ENCODE measurements at places on chromosomes 6 and 20.

- no peak for DNase-seq
Observed at GRCh38 chr6:156885562-156885961, 108.4 kb downstream of the ARID1B start.

DNA sequence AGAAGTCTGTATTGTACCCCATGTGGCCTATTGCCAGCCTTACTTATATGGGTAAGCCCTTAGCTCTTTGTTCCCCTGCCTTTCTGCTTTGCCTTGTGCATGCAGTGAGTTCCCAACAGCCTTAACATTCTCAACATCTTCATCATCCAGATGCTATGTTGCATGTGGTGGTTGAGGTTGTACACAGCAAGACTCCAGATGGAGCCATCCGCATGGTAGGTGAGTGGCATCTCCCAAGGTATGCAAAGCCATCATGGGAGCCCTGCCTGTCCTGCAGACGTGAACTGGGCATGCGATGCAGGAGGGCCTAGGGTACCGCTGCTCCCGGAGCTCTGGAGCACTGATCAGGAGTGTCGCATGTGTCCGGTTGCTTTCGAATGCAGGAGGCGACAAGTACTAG is 16.1 kb downstream of the CEP43 start:
- no peak for DNase-seq

DNA sequence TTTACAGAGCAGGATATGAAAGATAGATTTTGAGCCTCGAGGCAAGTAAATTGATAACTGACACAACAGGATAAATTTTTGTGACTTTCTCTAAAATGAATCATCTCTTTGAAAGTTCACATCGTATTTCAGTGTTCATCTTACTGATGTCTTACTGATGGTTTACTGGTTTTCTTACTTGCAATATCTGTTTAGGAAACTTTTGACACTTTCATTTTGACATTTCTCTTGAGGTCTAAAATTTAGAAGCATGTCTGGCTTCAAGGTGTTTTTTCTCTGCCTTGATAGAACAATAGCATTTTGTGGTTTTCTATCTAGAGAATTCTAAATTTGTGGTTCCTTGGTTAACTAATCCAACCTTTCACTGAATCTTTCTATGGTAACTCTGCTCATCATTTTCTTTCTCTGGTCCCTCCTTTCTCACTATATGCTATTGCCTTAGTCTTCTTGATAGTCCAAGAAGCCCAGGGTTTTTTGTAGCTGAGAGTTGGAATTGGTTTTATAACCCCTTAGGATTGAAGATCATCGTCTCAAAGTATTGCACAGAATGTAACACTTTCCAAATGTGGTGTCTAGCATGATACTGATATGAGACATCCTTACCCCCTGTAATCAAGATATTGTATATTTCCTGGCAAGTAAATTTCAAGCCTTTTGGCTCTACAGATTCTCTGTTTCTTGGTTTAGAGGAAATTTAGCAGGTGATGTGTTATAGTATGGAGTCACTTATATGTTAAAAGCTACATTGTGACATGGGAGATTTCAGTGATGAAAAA is 98.7 kb downstream of the RNF144B start:
- no peak for DNase-seq

DNA sequence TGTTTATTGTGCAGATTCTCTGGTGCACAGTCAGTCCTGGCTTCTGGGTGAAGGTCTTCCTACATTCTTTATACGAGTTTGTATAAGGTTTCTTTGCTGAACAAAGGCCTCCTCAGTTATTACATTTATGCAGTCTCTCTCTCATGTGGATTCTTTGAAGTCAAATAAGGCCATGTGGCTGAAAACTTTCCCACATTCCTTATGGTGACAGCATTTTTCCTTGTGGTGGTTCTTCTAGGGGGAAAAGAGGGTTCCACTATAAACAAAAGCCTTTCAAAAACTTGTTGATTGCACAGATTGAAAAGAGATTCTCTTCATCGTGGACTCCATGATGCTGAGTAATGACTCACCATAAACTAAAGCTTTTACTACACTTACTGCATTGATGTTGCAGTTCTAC is 19.2 kb downstream of the ZSCAN12 start:
- no peak for DNase-seq

DNA sequence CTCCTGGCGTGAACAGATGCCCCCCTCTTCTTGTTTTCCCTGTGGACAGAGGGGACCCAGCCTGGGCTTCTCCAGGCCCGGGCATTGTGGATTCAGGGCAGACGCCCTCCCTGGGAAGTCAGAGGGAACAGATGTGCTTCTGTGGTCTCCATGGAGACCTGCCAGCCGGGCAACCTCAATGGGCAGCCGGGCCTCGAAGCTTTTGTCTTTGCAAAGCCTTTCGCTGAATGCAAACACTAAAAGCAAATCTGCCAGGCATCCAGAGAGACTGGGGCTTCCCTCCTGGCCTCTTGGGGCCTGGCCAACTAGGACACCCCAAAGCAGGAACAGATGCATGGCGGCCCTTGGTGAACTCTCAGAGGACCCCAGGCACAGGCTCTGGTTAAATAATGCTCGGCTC is 370.0 kb upstream of the SULF2 start:
- no peak for DNase-seq

DNA sequence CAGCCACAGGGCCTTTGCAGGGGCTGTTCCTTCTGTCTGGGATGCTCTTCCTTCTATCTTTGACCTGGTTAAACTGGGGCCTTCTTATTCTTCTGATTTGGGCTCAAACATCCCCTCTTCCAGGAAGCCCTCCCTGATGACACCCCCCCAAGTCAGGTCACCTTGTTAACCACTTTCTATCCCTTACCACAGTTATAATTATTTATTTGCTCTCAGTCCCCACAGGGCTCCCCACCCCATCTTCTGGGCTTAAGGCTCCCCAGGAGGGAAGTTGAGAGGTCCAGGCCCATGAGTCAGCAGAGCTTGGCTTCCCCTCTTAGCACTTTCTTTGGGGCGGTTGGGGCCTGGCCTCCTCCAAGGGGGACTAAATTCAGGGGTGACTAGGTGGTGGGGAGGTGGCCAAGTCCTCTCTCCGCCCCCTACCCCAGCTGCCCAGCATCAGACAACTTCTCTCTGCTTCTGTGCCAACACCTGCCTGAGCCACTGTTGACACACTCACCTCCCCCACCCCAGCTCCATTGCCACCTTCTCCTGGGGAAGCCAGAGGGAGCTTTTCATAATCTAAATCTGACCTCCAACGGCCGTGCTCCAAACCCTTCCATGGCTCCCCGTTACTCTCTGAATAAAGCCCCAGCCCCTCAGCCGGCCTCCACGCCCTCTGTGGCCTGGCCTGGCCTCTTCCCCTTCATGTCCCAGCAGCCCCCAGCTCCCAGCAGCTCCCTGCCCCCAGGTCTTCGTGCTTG is 70.0 kb downstream of the CEBPB start:
- no peak for DNase-seq

- no peak for DNase-seq
Observed at GRCh38 chr6:140346428-140346827, 972.0 kb upstream of the CITED2 start.

GRCh38 chr20:46142124-46142523 is 24.0 kb downstream of the CD40 start:
- no peak for DNase-seq

Data from stimulated activated naive CD8-positive, alpha-beta T cell treated with anti-CD3 and anti-CD28 coated beads, Interleukin-15, Interleukin-2, amounts not matched to agents 100 U/mL and 50 U/mL, for 24 hours (primary cell).